ENCODE measurements at places on chromosomes 5 and 9.

- no peak for DNase-seq
Measured at GRCh38 chr5:76788362-76788761, 30.5 kb upstream of the F2RL1 start.

- DNase-seq: no peak
Measured at GRCh38 chr9:4137234-4137633, 162.6 kb downstream of the GLIS3 start.

GRCh38 chr5:51273021-51273420 lies 110.2 kb upstream of the ISL1 start:
- DNase-seq: no peak

DNA sequence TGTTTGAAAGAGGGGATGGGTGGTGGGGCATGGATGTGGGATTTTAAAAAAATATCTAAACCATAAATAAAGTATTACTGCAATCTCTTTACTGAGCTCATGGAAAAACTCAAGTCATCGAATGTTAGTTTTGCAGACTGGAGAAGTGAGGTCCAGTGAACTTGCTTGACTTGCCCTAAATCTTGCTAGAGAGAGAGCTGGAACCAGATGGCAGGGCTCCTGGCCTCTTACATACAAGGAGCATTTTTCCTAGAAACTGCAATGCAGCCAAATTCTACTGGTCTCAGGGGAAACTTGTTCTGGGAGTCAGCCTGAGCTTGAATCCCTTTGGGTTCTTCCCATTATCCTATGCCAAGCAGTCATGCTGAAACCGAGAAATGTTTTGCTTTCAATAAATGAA lies 2.9 kb upstream of the TGFBI start:
- DNase-seq: no peak

DNA sequence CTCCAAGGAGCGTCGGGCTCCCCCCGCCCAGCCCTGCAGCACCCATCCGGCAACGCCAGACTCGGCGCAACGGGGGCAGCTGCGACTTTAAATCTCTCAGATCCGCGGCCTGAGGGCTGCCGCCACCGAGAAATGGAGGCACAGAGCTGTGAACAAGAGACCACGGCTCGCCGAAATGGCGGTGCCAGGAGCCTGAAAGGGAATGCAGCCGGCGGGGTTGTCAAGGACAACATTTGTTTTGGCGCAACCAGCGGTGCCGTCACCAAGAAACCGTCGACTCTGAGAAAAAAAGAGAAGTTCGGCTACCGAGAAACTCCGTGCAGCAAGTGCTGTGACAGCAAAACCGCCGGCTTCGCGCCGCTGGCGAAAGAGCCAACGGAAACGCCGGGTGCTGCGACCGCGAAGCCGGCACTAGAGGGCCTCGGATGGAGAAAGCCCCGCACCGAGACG lies 2.1 kb upstream of the ANXA2R start:
- peak; percentile 77 for DNase-seq

GRCh38 chr5:170095646-170096045 lies 10.1 kb upstream of the FOXI1 start:
- no peak for DNase-seq

DNA sequence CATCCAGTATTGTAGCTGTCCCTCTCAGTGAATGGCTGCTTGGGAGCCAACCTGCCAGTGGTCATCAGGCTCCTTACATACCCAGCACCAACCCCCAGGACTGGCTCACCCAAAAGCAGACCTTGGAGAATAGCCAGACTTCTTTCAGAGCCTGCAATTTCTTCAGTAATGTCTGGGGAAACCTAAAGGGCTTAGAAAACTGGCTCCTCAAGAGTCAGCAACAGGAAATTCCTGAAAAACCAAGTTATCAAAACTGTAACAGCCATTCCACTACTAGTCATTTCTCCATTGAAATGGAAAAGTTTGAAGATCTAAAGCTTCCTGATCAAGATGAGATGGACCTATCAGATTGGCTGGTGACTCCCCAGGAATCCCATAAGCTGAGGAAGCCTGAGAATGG lies 12.3 kb upstream of the STING1 start:
- no peak for DNase-seq

GRCh38 chr9:127979333-127980059 lies 1.3 kb downstream of the EEIG1 start:
- DNase-seq: no peak

GRCh38 chr5:18091758-18092157 lies 457.5 kb downstream of the TAF11L14 start:
- no peak for DNase-seq

DNA sequence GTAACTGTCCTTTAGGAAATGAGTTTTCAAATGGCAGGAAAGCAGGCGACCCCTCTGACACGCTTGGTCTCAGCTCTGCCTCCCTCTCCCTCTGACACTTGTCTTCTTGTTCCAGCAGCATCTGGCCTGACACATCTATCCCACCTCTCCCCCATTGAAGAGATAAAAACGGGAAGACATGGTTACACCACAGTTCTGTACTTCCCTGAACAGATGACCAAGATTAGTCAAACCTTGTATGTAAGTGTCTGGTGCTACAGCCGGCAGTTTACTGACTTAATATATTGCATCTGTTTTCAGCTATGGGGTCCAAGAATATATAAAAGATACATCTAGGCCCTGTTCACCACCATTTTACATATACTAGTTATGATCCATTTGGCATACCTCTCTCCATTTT lies 29.6 kb upstream of the MLLT3 start:
- no peak for DNase-seq

DNA sequence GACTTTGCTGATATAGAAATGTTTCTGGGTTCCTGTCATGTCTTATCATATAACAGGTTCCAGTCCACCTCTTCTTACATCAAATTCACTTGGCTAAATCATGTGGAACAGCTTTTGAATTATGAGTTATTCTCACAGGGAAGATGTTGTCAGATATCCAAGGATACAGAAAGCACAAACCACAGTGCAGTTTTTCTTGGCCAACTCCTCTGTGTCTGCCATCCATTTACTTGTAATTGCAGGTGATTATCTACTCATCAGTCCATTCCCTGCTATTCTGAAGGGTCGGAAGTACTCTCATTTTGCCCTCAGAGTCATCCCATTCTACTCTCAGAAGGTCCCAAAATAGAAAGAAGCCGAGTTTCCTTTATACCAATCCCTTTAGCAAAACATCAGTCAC lies 10.0 kb downstream of the MARCHF11 start:
- DNase-seq: no peak

DNA sequence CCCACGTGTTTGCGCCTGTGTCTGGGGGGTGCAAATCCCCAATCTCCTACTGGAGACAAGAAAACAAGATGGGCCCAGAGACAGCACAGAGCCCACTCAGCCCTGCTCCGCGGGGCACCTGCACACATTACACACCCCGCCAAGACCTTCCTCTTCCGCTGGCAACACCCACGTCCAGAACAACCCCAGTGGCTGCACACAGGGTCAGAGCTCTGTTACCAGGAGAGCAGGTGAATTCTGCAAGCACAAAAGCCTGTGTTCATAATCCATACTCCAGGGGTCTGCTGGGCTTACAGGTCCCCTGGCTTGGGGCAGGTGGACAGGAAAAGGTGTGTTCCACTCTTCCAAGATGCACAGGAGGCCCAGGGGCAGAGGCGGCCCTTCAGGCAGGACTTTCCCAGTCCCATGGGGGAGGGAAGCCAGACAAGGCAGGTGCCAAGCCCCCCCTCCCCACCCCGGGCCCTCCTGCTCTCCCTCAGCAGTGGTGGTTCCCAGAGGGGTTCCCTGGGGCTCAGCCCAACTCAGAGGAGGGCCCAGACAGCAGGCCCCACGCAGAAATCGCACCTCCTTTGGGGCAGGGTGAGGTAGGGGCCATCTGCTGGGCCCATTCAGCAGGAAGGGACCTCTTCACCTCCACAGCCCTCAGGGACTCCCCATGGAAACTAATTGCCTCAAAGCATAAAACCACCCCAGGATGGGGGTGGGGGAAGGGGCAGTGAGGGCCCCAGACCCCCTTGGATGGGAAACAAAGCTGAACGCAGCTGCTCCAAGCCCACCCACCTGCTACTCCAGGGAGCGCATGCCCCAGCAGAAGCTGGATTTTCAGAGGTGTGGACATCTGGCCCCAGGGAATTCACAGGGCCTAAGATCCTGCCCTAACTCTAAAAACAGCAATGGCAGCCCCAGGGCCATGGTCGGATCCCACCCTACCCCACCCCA lies 105.3 kb downstream of the VAV2 start:
- DNase-seq: no peak

- no peak for DNase-seq
Measured at GRCh38 chr5:136772491-136772890, 407.1 kb upstream of the TRPC7 start.

- DNase-seq: no peak
Measured at GRCh38 chr5:6376974-6377520, 1.3 kb downstream of the MED10 start.

DNA sequence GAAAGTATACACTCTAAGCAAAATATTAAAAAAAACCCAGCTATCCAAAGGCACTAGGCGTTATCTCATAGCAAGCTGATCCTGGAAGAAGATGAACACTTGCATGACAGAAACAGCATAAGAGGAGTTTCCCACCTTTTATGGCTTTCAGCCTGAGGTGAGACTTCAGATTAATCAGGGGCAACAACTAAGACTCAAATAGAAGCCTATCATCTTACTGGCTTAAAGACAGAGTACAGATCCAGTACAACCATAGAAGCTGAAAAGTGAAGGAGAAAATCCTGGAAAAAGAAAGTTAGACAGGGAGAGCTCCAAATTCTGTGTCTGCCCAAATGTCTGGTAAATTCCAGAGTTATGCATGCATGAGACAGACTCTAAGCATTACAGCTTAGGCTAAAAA lies 360.8 kb upstream of the KCNN2 start:
- no peak for DNase-seq

- no peak for DNase-seq
Measured at GRCh38 chr5:151580239-151580638, 10.9 kb downstream of the FAT2 start.

DNA sequence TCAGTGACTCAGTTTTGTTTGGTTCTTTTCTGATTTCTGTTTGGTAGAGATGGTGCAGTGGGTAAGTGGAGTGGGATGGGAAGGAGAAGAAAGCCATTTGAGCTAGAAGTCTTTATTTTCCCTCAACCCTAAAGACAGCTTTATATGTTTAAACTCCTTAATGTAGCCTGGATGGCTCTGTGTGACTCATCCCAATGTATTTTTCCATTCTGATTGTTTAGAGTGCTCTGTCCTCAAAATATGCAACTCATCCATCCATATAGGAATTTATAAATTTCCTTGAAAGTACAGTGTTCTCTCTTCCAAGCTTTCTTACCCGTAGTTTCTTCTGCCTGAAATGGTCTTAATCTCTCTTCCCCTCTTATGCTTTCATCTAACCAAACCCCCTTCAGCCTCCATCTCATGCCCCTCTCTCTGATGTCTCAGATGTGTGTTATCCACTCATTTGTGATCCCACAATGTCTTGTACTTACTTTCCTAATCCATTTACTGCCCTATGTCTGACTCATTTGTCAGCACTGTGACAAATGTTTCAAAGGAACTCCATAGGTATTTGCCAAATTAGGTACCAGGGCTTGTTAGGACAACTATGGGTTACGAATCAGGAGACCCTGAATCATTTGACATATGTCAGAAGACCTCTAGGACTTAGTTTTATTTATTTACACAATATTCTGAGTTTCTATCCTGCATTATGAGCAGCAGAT lies 217.5 kb upstream of the SGCD start:
- DNase-seq: no peak

GRCh38 chr9:27622693-27623340 lies 49.5 kb upstream of the C9orf72 start:
- no peak for DNase-seq

GRCh38 chr9:133484671-133485437 lies 6.0 kb upstream of the SLC2A6 start:
- DNase-seq: no peak

- no peak for DNase-seq
Measured at GRCh38 chr5:132364319-132364718, 5.2 kb upstream of the SLC22A5 start.

DNA sequence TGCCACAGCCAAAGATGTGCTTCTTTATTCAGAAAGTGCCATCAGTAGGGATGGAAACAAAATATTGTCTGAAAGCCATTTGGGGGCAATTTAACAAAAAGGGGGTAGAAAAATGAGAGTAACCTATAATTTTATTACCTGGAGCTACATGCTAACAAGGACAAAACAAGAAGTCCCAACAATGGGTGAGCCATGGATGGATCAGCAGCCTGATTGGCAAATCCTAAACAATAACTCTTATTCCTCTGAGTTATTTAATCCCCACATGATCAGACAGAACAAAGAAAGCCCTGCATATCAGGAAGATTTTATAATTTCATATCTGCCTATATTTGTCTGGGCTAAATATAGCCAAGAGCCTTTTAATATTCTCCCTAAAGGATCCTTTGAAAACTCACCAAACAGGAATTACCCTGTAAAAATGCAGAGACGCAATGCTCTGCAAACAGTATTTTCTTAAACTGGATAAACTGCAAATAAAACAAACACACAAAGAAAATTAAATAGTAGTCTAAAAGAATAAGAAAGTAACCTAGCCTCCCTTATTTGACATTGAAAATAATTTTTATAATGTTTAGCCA lies 483.4 kb downstream of the ZNF608 start:
- no peak for DNase-seq

GRCh38 chr5:64339769-64340168 lies 166.0 kb upstream of the RGS7BP start:
- DNase-seq: no peak

DNA sequence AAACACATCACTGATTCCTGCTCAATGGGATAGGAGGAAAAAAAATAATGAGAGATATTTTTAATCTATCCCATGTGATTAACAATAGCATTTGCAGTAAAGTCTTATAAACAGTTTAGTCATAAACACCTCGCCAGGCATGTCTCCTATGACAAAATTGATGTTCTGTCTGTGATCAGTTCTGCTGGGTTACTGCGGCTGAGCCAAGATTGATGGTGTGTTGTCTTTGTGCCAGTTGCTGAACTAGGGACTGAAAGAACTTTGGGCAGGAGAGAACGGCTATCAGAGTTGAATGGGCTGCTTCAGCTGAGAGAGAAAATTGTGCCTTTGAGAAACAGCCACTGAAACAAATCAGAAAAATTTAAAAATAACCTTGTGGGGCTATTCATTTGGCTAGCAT lies 37.3 kb upstream of the MAMDC2 start:
- no peak for DNase-seq

GRCh38 chr5:62653001-62653863 lies 74.6 kb downstream of the LRRC70 start:
- DNase-seq: no peak

- no peak for DNase-seq
Measured at GRCh38 chr9:113985968-113986585, 92.0 kb downstream of the AMBP start.

DNA sequence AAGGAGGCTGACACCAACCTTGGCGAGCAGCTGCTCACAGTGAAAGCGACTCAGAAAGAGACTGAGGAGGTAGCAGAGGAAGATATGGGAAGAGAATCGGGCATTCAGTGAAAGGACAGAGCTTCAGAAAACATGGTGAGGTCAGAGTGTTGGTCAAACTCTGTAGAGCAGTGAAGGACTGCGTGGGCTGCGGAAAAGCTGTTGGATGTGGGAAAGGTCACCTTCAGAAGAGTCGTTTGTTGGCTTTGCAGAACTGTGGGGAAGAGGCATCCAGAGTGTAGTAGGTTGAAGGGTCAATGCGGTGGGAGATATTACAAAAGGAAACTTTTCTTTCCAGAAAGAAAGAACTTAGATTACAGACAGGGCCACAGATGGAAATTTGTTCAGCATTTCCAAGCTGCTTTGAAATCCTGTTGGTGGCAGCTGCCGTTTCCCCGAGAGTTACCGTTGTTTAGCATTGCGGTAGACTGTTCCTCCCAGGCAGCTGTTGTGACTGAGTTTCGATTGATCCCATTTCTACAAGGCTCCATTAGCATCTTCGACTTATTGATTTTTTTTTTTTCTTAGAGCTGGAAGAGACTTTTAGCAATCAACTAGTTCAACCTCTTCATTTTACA lies 58.3 kb upstream of the AFAP1L1 start:
- DNase-seq: no peak
